ENCODE measurements at places on chromosomes 1 and 21.

- DNase-seq = no peak
Observed at GRCh38 chr1:107228704-107229371, 88.0 kb downstream of the NTNG1 start.

GRCh38 chr1:229621663-229622062 lies 4.3 kb downstream of the TAF5L start:
- DNase-seq = no peak

DNA sequence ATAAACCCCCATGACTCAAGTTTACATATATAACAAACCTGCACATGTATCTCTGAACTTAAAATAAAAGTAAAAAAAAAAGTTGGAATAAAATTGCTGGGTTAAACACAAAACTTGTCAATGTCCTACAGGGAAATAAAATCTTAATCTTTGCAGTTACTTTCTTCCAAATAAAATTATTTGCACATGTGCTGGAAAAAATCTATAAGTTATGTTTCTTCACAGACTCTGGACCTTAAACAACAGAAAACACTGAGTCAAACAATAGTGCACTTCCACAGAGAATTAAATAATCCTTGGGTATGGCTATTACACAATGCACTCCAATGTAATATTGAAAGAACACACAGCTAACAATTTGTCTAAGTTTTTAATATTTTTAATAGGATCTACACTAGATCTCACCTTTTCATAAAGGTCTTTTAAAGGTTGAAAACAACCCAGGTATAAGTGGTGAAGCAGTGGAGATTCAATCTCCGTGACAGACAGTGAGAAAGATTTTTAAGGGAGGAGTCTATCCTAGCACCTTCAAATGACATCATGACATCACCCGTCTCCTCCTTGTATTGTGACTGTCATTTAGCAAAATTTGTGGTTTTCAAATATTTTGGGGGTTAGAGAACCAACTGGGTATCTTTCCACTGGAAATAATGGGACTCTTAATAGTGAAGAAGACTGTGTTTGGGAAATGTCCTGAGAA lies 25.2 kb upstream of the FGGY start:
- DNase-seq = no peak

- peak; percentile 77 for DNase-seq
Observed at GRCh38 chr1:232868793-232869491, 63.7 kb downstream of the MAP10 start.

- DNase-seq = no peak
Observed at GRCh38 chr21:21415741-21416140, 417.5 kb downstream of the NCAM2 start.

DNA sequence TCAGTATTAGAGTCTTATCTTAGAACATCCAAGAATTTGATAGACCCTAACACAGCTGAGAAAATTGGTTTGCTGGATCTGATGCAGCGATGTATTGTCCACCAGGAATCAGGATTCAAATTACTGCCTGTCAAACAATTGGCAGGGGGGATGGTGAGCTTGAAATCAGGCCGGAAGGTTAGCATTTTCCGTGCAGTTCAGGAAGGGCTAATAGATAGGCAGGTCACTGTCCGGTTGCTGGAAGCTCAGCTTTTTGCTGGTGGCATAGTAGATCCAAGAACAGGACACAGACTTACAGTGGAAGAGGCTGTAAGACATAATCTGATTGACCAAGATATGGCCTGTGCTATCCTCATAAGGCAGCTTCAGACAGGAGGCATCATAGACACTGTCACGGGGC lies 127.2 kb downstream of the MACF1 start:
- no peak for DNase-seq

DNA sequence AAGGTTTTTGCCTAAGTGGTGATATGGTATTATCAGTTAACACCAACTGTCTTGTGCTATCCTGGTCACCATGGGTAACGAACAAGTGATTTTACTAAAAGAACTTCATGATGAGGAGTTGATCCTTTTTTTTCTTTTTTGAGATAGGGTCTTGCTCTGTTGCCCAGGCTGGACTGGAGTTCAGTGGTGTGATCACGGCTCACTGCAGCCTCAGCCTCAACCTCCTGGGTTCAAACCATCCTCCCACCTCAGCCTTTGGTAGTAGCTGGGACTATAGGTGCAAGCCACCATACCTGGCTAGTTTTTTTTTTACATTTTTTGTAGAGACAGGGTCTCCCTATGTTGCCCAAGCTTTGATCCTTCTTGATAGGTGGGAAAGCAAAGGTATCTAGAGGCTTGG lies 5.1 kb downstream of the METTL13 start:
- DNase-seq = no peak

DNA sequence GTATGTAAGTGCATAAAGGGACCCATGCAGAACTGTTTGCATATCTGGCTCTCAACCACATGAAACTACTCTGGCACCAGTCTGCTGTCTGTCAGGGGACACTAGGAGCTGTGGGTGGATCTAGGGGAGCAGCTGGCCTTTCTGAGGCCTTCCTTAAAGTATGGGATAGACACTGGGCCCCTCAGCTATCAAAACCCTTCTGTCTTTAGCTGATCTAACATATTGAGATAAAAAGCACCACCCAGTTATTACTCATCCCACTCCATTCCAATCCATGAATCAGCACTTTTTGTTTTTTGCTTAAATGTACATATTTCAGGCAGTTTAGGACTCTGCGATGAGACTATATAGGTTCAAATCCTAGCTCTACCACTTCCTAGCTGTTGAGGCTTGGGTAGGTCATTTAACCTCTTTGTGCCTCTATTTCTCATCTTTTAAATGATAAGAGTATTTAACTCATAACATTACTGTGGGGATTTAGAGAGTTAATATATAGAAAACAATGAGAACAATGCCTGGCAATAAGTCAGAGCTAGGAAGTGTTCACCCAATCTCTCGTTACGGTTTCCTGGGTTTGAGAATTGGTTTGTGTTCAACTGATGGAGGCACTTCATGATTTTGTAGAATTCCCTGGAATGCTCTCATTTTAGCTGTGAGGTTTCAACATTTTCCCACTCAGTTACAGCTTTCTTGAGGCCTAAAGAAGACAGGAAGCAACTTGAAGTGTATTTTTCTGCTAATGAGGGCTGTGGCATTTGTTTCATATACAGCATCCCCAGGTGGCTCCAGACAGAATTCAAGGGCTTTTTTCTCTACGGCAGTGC lies 68.9 kb downstream of the LRIG2 start:
- peak; percentile 14 for DNase-seq

GRCh38 chr1:200749090-200749489 lies 10.4 kb downstream of the CAMSAP2 start:
- no peak for DNase-seq

DNA sequence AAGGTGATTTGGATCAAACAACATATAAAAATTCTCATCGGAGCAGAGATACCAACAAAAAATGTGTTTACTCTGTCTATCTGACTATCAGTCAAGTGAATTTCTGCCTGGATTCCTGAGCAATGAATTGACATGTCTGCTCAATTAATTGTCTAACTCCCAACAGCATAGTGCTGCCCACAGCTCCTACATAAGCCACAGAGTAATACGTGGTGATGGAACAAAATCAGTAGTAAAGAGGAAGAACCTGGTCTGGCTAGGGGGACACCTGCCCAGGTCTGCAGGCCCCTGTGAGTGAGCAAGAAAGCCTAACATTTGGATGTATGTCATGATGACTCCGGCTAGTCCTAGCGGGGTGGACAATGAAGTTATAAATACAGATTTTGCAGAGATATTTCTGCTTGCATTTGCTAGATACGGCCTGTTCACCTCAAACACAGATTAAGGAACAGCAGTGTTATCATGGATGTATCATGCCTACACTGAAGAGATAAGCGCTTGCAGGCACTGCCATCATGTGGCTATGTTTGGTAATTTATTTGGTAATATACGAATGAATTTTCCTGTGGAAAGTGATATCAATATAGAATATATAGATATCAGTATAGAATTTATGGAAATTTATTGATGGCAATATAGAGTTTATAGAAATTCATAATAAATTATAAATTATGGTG lies 69.6 kb upstream of the LRRC8B start:
- peak; percentile 32 for DNase-seq

- DNase-seq = no peak
Observed at GRCh38 chr1:37484325-37485051, 10.1 kb downstream of the ZC3H12A start.

DNA sequence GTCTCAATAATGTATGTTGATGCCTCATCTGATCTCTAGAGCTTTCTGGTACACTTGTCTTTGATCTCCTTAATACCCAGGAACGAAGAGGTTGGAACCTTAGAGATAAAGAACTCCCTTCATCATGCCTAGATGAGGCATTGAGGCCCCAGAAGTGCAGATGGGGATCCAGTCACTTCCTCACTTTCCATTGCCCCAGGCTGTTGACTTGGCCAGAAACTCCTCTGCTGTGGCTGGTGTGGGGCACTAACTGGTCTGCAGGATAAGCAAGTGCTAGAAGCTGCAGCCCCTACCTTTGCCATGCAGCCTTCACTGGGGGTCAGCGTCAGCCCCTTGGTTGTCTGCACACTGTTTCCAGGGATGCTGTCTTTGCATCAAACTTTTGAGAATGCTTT lies 49.9 kb downstream of the STUM start:
- DNase-seq = no peak

DNA sequence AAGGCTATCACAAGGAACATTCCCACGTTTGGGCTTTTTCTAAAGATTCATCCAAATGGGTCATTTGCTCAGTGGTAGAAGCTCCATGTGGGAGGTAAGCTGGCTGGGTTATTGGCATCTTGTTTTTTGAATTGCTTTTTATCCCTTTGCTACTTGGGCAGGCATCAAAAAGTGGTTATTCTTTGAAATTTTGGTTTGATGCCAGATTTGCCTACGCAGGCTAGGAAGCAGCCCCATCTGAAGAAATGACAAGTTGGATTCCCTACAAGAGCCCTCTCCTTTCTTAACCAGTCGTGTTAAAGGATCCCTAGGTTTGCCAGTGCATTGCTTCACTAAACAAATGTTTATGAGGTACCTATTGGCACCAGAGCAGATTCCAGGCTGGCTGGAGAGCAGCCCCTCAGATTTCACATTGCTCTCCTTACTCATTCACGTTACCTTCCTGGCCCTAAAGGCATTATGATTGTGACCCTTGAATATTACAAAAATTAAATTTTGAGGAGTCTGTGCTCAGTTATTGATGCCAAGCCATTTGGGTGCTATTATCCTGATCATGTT lies 38.8 kb downstream of the ARID1A start:
- no peak for DNase-seq

DNA sequence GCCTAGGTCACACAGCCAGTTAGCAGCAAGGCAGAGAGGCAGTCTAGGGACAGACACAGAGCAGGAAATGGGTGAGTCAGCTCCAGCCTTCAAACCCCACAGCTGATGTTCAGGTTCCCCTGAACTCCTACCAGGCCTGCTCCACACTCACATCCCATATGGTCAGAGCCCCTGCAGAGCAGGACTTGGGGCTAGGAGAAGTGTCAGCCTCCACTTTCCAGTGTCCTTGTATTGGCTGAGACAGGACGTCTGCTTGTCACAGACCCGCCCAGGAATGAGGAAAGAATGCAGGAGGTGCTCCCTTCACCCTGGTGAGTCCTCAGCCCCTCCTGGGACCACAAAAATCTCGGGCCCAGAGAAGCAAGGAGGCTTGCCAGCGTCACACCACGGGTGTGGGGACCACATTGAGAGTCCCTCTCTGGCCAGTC lies 92.5 kb downstream of the LACTBL1 start:
- DNase-seq = no peak

DNA sequence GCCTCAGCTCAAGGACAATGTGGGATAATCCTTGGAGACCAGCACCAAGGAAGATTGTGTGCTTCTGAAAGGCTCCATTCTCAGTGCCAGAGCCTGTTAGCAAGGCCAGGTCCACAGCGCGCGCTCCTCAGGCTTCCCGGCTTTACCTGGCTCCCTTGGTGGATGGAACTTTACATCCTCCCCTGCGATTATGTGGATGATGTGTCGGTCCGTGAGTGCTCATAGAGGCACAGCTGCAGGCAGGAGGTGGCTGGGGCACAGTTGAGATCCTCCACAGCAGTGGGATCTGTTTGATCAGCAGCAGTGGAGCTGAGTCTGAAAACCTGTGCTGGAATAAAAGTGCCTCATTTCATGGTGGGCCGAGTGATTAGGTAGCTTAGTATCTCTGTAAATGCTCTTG lies 62.7 kb downstream of the PRDM2 start:
- DNase-seq = no peak

DNA sequence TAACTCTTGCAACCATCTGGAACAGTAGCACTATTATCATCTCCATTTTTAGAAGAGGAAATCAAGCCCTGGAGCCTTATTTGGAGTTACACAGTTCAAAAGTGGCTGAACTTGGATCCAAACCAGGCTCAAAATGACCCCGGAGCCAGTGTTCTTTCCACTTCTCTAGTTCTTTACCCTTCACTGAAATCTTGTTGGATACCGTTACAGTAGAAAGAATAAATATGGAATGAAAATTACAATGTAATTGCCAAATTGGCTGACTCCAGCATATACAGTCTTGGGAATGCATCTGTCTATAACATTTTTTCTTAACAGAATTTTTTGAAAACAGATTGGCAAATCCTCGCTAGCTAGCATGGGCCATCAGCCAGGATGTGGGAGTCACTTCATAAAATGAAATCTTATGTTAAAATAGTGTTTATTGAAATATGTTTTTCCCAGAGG lies 261.4 kb downstream of the CTH start:
- no peak for DNase-seq

DNA sequence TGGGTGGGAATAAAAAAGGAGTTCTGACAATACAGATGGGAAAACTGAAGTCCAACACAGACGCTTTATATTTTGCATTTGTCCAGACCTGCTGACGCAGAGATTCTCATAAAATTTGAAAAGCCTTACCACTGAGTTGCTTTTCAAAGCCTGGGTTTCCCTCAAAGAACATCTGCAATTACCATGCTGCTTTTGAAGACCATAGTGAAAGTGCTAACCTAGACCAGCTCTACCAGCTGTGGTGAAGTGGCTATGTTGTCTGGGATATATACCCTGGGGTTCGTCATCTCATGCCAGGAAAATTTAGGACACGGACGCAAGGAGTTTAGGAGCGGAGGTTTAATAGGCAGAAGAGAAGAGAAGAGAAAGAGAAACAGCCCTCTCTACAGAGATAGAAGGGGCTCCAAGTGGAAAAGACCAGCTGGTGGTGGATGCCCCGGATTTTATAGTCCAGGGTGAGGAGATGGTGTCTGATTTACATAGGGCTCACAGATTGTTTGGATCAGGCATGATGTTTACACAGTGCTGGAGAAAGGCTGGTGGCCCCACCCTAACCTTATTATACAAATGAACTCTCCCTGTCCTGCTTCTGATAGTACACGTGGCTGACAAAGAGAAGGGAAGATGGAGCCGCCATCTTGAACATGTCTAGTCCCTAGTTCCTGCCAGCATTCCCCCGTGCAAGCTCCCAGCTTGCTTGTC lies 73.8 kb downstream of the AK4 start:
- no peak for DNase-seq

DNA sequence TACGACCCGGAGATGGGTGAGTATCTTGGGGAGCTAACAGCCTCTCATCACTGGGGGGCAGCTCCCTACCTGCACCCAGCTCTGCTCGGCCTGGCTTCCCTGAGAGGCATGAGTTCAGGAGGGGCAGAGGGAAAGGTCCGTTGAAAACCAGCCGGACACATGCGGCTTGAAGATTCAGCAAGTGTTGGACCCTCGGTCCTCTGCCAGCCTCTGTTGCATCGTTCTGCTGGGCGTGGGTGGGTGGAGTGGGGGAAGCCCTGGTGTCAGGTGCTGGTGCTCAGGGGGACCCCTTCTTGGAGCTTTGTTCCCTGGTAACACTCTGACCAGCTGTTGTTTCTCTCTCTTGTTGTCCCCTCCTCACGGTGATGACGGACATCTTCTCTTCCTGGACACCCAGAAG lies 20.9 kb downstream of the PSEN2 start:
- DNase-seq = no peak

Data from BE2C (cell line).